ENCODE measurements at places on chromosomes 2 and 18.

- DNase-seq = no peak
Measured at GRCh38 chr2:19185086-19185485, 173.3 kb downstream of the OSR1 start.

GRCh38 chr2:229775614-229776313 is 61.4 kb upstream of the DNER start:
- no peak for DNase-seq

GRCh38 chr18:39591649-39592048 is 2026.1 kb upstream of the CELF4 start:
- no peak for DNase-seq

DNA sequence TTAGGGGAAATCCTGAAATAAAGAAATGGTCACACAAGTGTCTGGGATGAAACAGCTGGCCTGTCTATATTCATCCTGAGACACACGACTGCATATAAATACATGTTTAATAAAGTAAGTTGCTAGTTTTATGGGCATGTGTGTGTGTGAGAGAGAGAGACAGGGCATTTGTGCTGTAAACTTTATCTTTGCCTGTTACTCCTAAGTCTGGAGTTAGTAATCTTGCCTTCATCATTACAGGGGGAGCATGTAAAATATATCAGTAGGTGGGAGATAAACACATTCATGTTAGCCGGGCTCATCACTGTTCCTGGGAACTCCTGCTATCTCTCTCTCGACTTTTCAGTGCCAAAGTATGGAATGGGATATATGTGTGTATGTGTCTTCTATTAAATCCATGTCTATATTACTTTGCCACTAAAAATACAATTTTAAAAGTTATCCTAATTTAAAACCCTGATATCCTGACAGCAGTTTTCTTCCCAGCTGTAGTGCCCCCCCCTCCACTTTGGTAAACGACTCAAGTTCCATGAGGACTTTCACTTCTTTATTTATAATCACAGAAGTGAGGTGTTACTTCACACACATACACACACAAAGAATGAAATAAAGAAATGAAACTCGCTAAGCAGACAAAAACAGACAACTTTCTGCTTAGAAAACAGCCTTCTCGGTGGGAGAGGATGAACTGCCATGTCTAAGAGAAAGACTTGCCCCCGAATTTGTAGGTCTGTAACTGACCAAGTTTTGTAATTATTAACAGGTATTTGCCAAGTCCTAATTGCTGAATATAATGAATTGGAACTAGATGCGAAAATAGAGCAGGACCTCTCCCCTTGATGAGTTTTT is 947 bp downstream of the ZEB2 start:
- no peak for DNase-seq

- DNase-seq = no peak
Measured at GRCh38 chr2:169294001-169294675, 68.2 kb downstream of the LRP2 start.

DNA sequence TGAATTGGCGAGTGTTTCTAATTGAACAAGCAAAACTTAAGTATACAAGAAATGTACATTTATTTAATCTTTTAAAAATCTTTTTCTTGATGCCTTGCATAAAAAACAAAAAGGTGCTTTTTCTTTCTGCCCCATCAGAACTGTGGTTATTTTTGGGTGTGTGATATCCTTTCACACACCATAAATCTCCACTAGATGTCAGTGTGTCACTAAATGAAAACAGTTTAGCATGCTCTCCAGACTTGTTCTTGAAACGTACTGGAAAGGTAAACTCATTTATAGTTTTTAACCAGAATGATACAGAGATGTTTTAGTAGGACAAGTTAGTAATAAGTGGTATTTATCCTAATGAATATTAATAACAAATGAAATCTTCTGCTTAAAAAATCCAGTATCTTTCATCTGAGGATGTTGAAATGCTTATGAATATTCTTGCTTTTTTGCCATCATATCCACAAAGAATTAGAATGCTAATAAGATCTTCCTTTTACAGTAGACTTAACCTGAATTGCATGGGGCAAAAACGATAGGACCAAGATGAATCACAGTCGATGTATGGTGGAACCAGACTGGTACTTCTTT is 96.8 kb downstream of the UBE2E3 start:
- no peak for DNase-seq

DNA sequence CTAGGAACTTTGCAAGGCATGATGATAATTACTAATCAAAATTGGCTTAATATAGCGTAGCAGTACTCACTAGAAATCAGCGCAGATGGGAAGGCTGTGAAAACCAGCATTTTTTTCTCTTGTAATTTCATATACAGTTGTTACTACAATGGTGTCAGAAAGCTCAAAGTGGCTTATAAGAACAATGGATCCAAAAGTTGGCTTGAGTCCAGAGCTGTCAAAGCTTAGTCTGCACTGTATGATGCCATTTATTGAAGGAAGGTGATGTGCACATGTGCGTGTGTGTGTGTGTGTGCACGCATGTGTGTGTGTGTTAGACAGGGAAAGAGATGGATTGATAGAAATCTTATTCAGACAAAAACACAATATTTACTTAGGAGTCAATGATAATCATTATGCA is 341.3 kb downstream of the TGIF1 start:
- no peak for DNase-seq

GRCh38 chr2:41711736-41712135 is 336.1 kb upstream of the PKDCC start:
- no peak for DNase-seq

- DNase-seq = no peak
Measured at GRCh38 chr2:213089438-213089837, 62.0 kb downstream of the IKZF2 start.

DNA sequence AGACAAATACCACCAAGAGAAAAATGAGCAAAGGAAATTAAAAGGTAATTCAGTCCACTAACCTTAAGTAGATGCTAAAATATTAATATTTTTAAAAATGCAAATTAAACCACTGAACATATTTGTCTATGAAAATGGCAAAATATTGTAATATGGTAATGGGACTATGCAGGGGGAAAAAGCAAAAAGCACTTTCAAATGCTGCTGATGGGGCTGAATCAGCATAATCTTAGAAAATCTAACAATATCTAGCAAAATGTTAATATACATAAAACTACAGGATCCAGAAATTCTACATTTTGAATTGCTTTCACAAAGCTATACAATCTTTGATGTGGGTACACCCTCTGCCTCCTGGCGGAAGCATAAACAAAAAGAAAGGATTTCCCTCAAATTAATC is 86.9 kb upstream of the DTNB start:
- no peak for DNase-seq

GRCh38 chr2:156748221-156748620 is 312.0 kb downstream of the GPD2 start:
- DNase-seq = no peak

GRCh38 chr18:45168866-45169600 is 446.2 kb upstream of the SLC14A2 start:
- no peak for DNase-seq

DNA sequence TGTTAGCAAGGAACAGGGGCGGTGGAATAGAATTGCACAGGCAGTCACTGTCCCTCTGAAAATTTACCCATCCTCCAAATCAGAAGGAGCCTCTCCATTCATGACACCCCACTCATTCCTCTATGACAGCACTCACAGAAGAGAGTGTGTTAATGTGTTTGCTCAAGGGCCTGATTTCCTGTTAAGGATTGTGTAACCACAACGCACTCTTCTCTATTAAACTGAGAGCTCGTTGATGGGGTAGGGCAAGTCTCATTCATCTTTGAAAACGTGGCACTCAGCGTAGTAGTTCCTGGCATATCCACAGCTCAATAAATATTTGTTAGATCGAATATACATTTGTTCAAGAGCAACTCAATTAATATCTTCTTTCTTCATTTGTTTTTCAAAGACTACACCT is 106.4 kb downstream of the VAPA start:
- no peak for DNase-seq

DNA sequence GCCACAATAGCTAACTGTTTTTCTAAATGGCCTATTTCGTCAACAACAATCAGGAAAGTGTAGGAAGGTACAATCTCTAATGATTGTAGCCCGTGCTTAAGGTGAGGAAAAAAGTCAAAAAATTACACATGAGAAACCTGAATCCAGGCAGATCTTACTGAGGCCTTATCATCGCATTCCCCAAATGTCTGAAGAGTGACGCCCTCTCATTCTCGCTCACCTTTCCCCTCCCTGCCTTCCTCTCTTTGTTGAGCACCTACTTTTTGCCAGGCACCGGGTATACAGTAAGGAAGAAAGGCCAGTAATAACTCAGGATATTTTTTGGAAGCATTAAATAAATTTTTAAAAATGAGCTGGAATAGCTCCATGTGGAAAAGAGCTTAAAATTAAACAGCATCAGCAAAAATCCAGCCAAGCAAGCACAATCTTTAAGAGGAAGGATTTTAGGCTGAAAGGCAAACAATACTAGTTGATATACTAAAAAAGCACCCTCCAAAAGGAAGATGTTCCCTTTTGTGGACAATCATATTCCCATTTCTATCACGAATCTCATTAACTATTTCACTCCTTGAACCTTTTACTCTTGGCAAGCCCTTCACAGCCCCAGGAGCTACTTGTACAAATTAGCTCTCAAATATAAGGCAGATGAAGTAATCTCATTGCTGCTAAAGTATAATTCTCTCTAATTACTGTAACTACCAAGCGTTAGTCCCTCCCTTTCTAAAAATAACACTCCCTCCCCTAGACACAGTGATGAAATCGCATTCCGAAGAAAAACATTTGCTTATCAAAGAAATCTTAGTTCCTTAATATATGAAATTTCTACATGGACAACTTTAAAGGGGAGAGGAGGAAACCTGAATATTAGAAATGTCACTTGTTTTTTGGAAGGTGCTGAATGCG is 40.0 kb downstream of the STAT1 start:
- no peak for DNase-seq

- DNase-seq = peak; percentile 23
Measured at GRCh38 chr2:135744760-135745314, 3.2 kb downstream of the UBXN4 start.

GRCh38 chr18:79903787-79904356 is 47.6 kb downstream of the SLC66A2 start:
- no peak for DNase-seq

DNA sequence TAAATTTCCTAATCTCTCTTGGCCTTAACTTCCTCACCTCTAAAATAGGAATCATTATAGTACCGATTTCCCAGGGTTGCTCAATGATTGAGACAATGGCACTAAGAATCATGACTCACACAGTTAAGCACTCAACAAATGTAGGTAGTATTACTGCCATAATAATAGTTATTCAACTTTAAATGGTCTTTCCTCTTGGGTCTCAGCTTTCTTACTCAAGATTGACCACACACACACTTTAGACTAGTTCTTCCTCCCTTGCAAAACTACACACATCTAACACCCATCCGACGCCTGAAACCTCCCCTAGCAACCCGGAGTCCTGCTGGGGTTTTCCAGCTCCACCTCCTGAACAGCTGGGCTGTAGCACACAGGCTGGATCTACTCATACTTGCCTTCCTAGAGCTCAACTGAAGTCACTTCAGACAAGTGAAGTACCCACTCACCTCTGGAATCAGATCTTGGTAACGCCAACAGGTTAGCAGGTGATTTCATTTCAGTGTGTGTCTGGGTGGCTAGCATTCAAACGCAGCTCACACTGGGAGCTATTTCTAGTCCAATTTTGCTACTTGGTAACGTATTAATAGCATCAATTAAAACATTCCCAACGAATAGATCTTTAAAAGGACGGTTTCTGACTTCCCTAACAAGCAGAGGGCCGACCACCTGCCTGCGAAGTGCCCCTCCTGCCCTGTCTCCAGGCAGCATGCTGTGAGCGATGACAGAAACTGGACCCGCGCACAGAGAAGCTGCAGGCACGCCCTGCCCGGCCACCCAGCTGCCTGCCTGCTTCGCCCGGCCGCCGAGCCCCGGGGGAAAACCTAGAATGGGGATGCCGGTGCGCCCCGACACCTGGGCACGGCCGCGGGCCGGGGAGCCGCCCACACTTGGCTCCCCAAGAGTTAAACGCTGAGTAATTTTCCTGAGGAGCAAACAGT is 1.1 kb downstream of the UXS1 start:
- DNase-seq = peak; percentile 29

DNA sequence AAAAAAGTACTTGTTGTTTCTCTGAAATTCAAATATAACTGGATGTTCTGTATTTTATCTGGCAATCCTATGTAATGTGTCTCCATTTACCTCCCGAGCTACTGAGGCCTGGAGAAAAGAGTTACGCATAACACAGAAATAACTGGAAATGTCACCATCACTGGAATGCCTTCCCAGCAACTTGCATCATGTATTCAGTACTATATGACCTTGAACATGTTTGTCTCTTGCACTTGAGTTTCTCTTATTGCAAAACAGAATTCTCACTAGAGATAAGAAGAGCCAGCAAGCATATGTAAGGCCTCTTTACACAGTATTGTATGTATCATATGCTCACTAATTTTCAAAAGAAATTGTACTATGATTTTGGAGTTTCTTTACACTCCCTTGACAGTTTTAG is 99.6 kb upstream of the CTAGE1 start:
- DNase-seq = no peak

DNA sequence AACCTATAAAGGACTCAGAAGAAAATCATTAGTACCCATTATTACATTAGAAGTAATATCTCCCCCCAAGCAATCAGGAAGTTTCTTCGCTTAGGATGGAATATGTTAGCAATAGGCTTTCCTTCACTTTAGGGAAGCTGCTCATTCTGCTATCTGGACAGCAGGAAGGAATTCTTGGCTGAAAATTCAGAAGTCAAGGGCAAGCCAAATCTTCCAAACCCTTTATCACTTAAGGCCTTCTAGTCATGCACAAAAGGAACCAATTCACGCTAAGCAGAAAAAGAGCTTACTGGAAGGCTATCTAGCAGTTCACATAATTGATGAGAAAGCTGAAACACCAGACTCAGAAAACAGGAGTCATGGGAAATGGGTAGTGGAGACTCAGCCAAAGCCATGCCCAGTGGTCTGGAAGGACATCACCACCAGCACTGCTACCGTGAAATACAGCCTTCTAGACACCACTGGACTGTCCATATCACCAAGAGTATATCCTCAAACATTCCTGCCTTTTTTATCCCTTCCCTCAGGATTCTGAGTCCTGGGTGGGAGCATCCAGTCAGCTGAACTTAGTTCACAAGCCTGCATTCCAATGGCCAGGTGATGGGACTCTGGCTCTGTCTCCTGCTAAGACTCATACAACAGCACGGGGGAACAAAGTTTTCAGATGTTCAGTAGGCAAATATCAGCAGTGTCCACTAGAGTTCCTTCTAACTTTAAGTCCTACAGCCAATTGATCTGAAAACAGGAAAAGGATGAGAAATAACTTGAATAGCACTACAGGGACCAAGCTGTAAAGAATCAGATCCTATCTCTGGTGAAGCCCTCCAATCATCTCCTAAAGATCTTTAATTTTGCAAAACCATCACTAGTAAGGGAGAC is 14.8 kb upstream of the ADAM17 start:
- DNase-seq = no peak

GRCh38 chr18:9914584-9915290 is 921 bp downstream of the VAPA start:
- DNase-seq = peak; percentile 71

All from activated CD4-positive, alpha-beta T cell treated with anti-CD3 and anti-CD28 coated beads, Interleukin-2, amount 50 U/mL, for 1 hour (primary cell).